ENCODE measurements at places on chromosomes 1 and 21.

- no peak for DNase-seq
Observed at GRCh38 chr1:56448529-56449300, 130.6 kb downstream of the PLPP3 start.

GRCh38 chr1:244896550-244896949 is 32.2 kb upstream of the HNRNPU start:
- no peak for DNase-seq

- no peak for DNase-seq
Observed at GRCh38 chr1:1730870-1731269, 6.7 kb upstream of the CDK11A start.

- no peak for DNase-seq
Observed at GRCh38 chr1:21325731-21326387, 35.6 kb upstream of the ECE1 start.

DNA sequence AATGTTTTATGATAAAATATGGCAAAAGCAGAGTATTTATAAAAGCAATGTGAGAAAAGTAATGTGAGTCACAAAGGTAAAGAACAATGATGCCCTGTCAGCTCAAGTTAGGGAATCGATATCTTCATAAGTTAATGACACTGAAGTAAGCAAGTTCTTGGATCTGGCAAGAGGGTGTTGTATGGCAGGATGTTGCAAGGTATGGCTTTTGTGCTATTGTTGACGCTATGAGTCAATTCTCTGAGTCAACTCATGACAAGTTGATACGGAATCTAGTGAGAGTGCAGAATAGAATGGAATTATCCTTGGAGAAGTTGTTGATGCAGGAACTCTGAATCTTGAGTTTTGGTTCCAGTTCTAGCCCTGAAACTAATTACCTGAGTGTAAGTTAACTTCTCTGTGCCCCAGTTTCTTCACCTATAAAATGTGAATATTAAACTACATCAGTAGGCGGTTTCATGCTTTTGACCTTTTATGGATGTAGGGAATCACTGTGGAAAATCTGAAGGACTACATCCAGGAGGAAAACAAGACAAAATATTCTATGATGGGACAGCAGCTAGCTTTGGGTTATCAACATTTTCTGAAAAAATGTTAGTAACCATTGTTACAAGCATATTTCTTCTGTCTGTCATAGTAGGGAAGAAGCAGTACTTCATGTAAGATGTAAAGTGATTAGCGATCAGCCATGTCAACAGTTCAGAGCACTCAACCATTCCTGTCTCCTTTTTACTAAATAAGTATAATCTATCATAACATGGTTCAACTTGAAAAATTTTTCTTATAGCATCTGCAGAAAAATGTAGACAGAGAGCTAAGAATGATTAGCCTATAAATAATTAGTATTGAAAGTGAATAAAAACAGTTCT is 96.9 kb downstream of the ATP6V1G3 start:
- DNase-seq = peak; percentile 99

DNA sequence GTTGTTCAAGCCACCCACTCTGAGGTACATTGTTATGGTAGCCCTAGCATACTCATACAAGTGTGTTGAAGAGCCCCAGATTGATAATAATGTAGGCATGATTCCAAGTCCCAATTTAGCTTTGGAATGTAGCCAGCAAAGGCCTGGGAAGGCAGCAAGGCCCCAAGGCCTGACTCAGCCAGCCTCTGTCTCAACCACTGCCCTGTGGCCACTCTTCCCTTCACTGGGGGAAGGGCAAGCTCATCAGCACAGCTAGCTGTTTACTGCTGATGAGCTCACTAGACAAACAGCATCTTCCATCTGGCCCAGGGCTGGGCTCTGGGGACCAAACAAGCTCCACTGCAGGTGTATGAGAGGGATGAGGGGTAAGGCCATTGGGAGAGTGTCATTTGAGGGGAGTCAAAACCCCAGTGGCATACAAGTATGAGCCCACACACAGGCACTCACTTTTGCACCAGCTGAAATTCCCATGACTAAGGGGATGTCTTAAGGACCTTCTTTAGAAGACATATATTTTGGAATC is 2.2 kb upstream of the IRF6 start:
- DNase-seq = peak; percentile 24

- DNase-seq = no peak
Observed at GRCh38 chr1:63969441-63969901, 195.7 kb downstream of the ROR1 start.

GRCh38 chr1:10932088-10932487 is 80.4 kb upstream of the TARDBP start:
- no peak for DNase-seq

DNA sequence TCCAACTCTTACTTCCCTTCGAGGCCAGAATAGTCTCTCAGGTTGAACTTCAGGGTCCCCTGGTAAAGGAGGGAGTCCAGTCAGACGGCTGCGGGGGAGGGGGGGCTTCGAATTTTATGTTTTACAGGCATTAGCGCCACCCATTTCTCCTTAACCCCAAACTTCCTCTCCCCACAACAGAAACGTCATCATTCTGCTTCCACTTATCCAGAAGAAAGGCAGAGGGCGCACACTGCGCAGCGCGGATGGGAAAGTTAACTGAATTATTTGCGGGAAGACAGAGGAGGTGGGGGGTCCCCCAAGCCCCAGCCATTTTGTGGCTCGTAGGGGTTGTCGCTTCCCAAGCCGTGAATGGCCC is 529 bp upstream of the PRMT2 start:
- peak; percentile 59 for DNase-seq

- DNase-seq = no peak
Observed at GRCh38 chr1:85339089-85339488, 62.7 kb upstream of the BCL10 start.

DNA sequence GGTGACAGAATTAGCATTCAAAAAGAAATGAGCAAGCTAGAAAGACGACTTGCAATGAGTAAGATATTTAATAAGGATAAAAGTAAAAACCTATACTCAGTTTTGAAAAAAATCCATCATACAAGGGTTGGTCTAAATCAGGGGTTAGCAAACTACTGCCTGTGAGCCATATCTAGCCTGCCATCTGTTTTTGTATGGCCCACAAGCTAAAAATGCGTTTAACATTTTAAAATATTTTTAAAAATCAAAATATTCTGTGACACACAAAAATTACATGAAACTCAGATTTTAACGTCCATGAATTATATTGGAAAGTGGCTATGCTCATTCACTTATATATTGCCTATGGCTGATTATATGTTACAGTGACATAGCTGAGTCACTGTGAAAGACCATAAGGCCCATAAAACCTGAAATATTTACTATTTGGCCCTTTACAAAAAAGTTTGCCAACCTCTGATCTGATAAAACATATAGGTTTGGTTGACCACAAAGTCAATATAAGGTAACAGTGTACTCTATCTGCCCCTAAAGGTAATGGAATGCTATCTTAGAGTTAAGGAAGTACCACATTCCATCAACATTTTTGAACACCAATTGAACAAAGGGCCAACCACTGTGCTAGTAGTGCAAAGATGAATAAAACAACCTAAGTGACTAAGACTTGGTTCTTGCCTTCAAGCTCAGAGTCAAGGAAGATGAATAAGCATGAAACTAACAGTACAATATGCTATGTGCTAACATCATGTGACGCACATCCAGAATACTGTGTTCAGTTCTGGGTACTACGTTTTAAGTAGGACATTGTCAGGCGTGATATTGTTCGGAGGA is 3.2 kb downstream of the IFT25 start:
- DNase-seq = no peak

GRCh38 chr1:115893545-115893944 is 52.6 kb upstream of the NHLH2 start:
- no peak for DNase-seq

DNA sequence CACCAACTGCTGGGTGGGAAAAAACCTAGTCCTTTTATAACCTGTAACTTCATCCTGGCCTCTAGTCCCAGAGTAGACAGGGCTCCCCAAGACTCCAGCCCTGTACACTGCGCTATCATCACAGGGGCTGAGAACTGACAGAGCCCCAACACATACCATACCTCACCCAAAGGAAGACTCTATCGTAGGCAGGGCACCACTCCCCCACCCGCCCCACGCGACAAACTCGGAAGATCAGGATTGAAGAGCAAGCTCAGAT is 15.8 kb downstream of the INPP5B start:
- no peak for DNase-seq

DNA sequence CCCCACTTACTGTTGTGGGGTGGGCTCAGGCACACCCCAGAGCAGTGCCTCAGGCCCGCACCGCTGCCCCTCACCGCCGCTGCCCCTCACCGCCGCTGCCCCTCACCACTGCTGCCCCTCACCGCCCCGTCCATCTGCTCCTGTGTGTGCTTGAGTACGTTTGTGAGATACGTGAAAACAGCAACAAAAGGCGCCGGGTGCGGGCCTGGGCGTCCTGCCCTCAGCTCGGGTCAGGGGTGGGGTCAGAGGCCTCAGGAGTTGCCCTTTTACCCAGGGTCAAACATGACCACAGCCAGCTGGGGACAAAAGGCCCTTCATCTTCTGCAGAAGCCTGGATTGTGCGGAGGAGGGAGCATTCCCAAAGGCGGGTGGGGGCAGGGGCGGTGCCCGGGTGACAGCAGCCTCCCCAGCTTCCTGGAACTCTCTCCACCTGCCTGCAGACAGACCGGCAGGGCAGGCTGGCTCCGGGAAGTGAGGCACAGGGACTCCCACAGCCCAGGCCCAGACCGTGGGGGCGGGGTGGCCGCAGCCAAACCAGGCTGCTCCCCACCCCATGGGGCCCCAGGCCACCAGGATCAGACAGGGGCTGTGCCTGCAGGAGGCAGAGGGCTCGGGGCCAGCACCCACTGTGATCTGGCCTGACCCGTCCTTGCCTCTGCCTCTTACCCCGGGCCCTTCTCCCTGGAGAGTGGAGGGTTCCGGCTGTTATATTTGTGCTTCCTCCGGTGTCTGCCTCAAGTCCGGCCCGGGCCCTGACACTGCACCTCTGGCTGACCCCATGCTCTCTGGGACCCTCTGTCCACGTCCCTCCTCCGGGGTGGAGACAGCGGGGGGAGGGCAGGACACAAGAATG is 2.3 kb upstream of the VWA1 start:
- no peak for DNase-seq

GRCh38 chr1:8669606-8670335 is 147.7 kb downstream of the RERE start:
- DNase-seq = no peak

DNA sequence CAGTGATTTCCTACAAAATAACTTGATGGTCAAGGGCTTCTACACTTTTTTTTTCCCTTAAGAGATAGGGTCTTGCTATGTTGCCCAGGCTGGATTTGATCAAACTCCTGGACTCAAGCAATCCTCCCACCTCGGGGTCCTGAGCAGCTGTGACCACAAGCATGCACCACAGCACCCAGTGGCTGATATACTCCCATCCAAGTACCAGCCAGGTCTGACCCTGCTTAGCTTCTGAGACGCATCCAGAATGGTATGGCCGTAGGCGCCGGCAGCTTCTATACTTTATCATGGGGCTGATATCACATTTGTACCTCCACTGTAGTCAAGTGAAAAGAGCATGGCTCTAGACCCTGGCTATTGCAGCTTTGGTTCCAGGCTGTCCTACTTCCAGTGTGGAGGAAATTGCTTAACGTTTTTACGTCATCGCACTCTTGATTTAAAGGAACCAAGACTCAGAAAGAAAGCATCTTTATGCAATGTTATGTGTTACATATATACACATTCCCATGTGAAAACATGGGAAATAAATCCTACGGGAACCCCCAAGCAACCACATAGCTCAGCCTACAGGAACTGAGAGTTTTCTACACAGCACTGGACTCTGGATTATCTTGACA is 39.5 kb downstream of the PDPN start:
- DNase-seq = no peak

GRCh38 chr1:110511436-110511835 is 7.5 kb downstream of the KCNA10 start:
- no peak for DNase-seq

- DNase-seq = peak; percentile 77
Observed at GRCh38 chr1:147723691-147724323, 36.6 kb downstream of the GJA5 start.

DNA sequence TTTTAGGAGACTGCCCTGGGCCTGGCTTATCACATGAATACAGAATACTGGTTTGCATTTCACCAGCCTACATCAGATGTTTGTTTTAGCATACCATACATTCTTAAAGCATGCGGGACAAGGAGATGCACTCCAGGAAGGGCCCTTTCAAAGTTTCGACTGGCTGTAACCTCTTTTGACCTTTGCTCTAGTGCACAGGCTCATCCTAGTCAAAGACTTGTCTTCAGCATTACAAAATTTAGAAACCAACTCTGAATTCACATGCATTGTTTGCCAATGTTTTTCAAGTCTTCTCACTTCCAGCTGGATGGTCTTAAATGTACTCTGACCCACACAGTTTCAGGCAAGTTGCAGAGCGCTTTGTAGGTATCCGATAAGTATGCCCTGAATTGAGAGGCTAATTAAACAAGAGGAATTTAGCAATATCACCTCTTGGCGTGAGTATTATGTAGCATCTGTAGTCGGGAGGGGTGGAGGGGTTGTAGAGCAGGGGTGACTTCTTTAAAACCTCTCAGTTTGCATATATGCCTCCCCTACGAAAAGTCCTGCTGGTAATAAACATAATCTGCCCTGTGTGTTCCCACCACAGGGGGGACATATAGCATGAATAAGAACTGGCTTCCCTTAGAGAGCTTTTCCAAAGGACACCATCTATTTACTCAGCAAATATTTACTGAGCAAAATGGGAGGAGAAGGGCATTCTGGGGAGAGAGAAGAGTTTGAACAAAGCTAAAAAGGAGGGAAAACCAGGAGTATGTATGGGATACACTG is 24.4 kb upstream of the AHCYL1 start:
- DNase-seq = peak; percentile 88

DNA sequence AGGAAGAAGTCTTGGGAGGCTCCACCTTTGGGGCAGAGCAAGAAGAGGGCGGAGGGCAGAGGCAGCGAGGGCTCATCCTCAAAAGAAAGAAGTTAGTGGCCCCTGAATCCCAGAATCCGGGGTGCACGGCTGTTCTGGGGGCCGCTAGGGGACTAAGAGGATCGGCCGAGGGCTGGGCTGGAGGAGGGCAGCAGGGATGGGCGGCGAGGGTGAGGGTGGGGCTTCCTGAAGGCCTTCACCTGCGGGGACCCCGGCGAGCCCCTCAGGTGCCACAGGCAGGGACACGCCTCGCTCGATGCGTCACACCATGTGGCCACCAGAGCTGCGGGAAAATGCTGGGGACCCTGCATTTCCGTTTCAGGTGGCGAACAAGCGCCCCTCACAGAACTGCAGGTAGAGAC is 23.9 kb downstream of the COL6A1 start:
- no peak for DNase-seq

DNA sequence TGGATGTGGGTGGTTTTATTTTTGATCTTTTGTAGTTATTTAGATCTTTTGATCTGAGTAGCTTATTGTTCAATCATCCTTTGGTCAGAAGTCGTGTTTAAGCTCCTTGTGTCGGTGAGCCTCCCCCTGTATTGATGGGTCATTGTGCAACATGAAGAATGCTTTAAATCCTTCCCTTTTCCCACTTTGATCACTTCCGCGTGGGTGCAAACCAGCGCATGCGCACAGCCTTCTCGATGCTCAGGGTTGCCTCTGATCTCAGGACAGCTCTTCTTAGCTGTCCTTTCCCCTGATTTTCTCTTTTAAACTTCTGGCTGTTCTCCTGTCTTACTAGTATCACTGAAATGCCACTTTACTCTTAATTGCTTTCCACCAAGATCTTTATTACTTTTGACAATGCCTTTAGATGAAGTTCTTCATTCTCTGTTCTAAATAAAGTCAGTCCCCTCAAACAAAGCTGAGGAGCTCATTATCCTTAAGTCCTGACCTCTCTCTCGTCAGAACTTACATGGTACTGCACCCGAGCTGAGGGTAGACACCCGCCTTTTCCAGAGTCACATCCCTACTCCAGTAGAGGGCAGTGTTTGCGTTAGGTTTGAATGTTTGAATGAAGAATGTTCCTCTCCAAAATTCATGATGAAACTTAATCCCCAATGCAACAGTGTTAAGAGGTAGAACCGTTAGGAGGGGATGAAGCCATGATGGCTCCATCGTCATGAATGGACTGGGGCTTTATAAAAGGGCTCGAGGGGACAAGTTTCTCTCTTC is 547.9 kb upstream of the TMPRSS15 start:
- DNase-seq = peak; percentile 38
